ENCODE measurements at places on chromosomes 11 and 22.

DNA sequence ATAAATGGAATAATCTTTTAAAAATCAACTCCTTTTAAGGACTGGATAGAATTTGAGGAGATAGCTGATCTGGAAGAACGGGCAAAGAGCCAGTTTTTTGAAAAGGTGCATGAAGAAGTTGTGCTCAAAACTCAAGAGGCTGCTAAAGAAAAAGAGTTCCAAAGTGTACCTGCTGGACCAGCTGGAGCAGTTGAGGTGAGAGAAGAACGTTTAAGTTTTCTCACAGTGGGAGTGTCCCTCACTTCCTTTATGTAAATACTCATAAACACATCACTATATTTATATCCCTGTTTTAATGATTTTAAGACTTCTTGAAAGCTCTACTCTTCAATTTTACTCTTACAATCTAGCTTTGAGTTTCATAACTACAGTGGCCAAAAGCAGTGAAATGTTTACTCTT lies 11.7 kb upstream of the ANKRD42 start:
- no peak for DNase-seq

DNA sequence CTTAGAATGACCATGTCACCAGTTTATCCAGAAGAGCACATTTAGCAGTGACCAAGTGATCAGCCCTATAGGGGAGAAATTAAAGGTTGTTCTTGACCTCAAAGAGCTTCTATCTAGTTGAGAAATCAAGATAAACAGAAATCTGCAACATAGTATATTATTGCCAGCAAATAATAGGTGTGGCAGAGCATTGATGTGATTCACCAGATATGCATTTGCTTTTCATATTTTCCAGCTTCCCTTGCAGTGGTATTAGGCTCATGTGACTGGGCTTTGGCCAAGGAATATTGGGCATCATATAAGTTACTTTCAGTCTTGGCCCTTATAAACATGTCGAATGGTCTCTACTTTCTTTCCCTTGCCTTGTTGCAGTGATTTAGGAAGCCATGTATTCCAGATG lies 34.5 kb downstream of the COMMD9 start:
- DNase-seq = no peak

DNA sequence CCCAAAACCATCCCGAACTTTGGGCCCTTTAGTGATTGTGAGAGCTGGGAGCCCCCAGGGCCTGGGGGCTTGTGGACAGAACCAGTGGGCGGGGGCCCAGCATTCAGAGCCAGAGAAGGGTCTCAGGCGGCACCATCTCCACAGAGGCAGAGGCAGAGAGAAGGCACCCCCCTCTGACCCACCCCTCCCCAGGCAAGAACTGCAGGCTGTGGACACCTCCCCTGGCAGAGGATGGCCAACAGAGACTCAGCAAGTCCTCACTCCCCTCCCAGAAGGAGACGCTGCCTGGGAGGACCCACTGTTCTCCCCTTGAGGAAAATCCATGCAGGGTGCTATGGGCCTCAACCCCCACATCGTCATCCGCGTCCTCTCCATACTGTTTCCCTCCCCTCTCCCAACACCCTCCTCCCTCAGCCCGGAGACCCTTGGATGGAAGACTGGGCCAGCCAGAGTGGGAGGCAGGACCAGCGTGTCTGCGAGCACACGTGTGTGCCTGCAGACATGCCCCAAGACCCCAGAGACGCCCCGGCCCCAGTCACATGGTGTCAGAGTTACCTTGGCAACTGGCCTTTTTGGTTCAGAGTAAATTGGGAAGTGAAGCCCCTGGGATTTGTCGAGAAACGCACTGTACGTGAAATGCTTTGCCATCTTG lies 42.6 kb downstream of the KCNC1 start:
- no peak for DNase-seq

- DNase-seq = peak; percentile 45
Measured at GRCh38 chr11:44927174-44927661, 23.5 kb downstream of the TP53I11 start.

- no peak for DNase-seq
Measured at GRCh38 chr11:117881217-117881616, 4.8 kb upstream of the FXYD6 start.

DNA sequence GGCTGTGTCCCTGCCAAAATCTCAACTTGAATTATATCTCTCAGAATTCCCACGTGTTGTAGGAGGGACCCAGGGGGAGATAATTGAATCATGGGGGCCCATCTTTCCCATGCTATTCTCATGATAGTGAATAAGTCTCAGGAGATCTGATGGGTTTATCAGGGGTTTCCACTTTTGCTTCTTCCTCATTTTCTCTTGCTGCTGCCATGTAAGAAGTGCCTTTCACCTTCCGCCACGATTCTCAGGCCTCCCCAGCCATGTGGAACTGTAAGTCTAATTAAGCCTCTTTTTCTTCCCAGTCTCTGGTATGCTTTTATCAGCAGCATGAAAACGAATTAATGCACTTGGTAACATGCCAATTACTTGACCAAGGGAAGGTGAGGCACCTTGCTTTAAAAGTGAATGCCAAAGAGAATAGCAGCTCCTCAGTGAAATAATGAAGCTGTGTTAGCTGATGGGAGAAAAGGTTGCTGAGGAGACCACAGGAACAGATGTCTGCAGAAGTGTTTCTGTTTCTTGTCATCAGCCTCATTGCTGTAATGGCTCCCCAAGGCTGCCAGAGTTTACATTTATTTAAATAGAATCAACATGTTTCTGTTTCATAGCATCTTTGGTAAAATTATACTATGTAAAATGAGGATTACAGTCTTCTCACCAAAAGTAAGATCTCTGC lies 89.0 kb upstream of the CD44 start:
- no peak for DNase-seq

DNA sequence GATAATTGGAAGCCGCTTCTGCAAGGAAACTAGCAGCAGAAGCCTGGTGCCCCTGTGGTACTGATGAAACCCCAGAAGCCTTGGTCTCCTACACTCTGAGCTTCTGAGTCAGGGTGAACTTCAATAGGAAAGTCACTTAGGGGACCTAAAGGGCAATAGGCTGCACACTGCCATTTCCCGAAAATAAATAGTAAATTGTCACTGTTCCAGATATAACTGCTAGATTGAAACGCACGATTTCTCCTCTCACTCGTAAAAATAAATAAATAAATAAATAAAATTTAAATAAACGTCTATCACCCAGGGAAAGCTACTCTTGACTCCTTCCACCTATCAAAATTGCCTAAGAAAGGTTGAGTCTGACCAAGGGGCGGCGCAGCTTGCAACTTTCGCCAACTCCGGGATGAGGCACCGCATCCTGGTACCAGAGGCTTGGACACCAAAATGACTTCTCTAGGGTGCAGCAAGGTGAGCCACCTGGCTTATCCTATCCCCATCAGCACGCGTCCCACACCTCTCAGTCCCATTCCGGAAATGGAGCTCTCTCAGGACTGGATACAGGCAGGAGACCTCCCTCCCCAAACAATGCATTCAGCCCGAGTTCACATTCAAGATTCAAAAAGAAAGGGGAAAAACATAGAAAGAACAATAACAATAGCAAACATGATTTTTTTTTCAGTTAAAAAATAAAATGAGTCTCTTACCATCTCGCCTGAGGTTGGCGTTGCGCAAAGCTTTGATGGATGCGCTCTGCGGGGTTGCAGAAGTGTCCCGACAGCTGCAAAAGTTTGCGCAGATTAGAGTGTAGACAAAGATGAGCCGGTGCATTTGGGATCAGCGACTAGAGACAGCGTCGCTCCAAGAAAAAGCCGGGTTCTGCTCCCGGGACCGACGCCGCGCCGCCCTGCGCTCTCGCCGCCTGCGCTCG lies 583 bp downstream of the PDGFD start:
- DNase-seq = no peak

- DNase-seq = no peak
Measured at GRCh38 chr22:39634530-39635405, 64.2 kb downstream of the CACNA1I start.
